ENCODE measurements at places on chromosomes 2 and 18.

GRCh38 chr18:55246278-55246677, 287.0 kb upstream of the CCDC68 start:
- DNase-seq: no peak

GRCh38 chr2:27202854-27203253, 9.0 kb upstream of the ATRAID start:
- DNase-seq: no peak

DNA sequence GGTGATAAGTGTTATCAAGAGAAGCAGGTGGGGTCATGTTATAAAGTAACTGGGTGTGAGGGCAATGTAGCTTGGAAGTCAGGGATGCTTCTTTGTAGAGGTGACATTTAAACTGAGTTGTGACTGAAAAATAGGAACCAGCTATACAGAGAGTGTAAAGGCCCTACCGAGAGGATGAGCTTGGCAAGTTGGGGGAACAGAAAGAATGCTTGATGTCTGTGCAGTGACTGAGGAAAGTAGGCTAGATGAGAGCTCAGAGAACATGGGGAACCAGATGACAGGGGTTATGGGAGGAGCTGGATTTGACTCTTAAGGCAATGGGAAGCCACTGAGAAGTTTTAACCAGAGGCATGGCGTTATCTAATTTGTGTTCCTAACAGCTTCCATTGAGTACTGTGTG, 115.3 kb downstream of the DOCK10 start:
- no peak for DNase-seq

DNA sequence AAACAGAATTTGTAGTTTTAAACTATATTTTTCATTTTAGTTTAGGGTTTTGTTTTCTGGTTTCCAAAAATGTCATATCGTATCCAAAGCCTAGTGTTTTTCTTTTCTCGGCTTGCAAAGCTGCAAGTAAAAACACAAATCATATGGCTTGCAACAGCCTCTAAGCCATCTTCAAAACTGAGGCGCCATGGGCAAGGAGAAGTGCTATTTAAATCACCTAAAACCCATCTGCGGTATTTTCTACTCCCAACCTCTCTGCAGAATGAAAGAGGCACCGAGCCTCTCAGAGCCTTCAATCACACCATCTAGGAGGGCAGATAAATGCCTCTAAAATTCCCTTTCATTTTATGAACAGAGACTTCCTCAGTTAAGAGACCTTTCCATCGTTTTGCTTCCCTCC, 25.2 kb downstream of the FECH start:
- DNase-seq: no peak

GRCh38 chr2:46776687-46777327, 138.8 kb downstream of the MCFD2 start:
- peak; percentile 32 for DNase-seq

DNA sequence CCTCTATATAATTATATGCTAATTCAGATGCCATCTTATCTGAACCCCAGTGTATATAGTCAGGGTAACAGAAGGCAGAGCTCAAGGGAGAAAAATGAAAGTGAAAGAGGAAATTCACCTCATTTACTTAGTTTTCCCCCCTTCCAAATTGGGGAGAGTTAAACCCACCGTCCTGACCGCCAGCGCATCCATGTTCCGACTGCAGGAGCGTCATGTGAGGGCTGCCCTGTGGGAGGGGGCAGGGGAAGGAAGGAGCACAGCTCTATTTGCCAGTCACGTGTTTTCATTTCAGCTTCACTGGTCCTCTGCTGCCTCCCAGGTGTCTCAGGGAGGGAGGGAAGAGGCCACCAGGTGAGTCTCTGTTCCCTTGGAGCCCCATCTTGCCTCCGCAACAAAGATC, 13.2 kb downstream of the CNNM4 start:
- DNase-seq: peak; percentile 19

- no peak for DNase-seq
Observed at GRCh38 chr18:55220523-55220922, 261.3 kb upstream of the CCDC68 start.

- no peak for DNase-seq
Observed at GRCh38 chr2:97661927-97662326, 1.9 kb downstream of the ACTR1B start.

- no peak for DNase-seq
Observed at GRCh38 chr2:86290596-86291327, 46.7 kb downstream of the REEP1 start.

DNA sequence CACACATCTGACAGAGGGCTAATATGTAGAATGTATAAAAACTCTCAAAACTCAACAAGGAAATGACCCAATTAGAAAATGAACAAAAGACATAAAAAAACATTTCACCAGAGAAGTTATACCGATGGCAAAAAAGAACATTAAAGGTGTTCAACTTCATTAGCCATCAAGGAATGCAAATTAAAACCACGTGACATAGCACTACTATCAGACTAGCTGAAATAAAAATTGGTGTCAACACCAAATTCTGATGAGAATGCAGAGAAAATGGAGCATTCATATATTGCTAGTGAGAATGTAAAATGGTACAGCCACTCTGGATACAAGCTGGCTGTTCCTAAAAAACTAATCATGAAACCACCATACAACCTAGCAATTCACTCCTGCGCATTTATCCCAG, 128.0 kb downstream of the INSIG2 start:
- no peak for DNase-seq

DNA sequence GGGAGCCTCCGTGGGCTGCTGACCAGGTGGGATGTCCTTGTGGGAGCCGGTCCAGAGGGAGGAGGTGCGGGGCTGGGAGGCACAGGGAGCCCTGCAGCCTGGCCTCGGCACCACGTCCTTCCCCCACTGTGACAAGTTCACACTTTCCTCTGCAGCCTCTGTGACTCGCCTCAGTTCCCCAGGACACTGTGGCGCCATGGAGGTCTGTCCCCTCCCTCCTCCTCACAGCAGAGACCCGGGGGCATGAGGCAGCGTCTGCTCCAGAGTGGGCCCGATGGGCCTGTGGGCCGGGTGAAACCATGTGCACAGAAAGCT, 27.3 kb upstream of the KCNG2 start:
- DNase-seq: no peak

GRCh38 chr2:188596054-188596453, 304.4 kb downstream of the GULP1 start:
- no peak for DNase-seq

GRCh38 chr2:88211003-88211808, 41.1 kb downstream of the THNSL2 start:
- no peak for DNase-seq

DNA sequence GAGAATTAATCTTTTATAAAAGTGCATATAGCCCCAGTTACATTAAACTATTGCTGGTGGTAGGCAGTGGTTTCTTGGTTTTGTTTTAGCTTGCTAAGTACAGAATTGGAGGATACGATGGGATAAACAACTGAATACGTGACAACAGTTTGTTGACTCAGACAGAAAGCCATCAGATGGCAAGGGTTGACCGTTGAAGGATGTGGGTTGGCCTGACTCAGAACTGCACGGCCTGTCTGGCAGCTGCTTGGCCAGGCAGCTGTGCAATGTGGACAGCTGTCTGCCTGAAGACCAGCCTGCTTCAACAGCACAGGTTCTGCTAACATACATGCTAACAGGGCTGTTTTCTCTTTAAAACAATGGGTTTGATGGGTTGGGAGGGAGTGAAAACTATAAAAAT, 46.6 kb downstream of the PRKRA start:
- no peak for DNase-seq

DNA sequence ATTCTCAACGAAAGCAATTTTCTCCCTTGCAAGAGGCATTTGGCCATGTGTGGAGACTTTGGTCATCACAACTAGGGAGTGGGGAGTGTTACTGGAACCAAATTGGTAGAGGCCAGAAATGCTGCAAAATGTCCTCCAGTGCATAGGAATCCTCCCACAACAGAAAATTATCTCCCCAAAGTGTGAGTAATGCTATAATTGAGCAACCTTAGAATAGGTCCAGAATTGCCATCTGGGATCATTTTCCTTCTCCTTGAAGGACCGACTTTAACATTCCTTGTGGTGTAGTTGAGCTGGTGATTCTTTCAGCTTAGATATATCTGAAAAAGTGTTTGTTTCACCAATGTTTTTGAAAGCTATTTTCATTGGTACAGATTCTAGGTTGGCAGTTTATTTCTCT, 111.2 kb upstream of the SMIM21 start:
- no peak for DNase-seq

GRCh38 chr18:47930199-47930930, at the start of gene SMAD2:
Gene SMAD2, minus strand, starts transcription at chr18:47930659. Its CDS starts 33,903 bp downstream, at chr18:47896756.
- peak; percentile 80 for DNase-seq
